Stimulated activated CD4-positive, alpha-beta T cell treated with anti-CD3 and anti-CD28 coated beads, Interleukin-12 subunit alpha, Interleukin-12 subunit beta, amount 100 ng/mL, for 4 hours (primary cell): ENCODE measurements at places on chromosomes 6 and 20.

DNA sequence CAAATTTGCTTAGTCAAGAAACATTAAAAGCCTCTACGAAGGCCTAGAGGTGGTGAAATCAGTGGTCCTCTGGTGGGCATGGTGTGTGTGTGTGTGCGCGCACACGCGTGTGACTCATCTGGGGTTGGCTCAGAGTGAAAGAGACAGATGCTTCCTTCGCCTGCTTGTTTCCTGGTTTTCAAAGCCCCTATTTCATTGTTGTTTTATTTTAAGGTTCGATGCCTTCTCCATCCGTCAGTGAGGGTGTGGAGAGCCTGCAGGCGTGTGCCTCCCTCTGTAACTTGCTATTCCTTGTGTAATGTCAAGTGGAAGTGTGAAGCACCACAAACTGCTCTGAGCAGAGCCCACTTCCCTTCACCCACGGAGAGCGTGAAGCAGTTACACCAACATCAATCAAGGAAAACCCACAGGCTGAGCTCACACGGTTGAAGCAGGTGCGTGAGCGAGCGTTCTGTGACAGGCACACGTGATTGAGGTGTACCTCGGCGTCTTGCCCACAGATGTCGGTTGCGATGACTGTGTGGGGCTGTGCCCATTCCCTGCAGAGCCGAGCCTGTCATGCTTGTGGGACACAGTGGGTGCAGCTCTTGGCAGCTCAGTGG lies 233.9 kb downstream of the PRL start:
- DNase-seq = peak; percentile 7

- no peak for DNase-seq
Measured at GRCh38 chr20:54110041-54110440, 39.6 kb upstream of the BCAS1 start.

- DNase-seq = no peak
Measured at GRCh38 chr20:8867038-8867740, 201.7 kb upstream of the PLCB4 start.

DNA sequence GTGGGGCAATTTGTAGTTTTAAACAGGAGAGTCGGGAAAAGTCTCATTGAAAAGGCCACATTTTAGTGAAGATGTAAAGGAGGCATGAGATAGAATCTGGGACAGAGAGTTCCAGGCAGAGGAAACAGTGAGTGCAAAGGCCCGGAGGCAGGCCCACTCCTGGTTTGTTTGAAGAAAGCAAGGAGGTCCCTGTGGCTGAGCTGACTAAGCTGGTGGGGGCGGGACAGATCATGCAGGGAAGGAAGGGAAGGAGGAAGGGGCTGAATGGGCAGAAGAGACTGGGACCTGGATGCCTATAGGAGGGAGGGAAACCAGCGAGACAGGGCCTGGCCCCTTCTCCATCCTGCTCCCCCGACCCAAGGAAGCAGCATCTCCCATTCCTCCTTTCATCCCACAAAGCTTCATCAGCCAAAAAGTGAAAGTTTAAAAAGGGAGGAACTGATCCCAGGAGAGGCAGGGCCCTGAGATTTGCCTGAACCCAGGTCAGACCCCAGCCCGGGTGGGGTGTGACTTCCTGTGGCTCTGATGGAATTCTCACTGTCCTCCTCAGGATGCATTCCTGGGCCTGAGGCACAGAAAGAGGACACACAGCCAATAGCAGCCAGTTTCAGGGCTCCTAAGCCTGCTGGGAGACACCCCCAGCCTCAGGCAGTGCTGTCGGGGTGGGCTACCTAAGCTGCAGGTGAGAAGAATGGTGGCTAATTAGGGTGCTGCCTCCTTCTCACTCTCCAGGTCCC lies 54.2 kb upstream of the SIRPA start:
- no peak for DNase-seq

- no peak for DNase-seq
Measured at GRCh38 chr6:72669324-72669723, 47.5 kb downstream of the KCNQ5 start.

DNA sequence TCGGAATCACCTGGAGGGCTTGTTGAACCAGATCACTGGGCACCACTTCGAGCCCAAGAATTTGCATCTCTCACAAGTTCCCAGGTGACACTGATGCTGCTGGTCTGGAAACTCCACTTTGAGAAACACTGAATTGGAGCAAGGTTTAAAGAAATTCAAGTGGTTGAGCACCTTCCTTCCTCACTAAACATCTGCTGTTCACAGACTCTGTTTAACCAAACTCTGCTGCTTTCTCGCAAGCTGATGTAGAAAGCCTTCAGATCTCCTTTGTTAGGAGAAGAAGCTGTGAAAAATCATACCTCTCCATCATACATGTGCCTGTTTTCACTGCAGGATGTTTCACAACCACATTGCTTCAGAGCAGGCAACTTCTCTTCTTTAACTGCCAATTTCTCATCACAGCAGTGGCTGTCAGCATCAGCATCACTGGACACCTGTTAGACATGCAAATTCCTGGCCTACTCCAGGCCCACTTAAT lies 87.5 kb upstream of the TOP1 start:
- DNase-seq = no peak

DNA sequence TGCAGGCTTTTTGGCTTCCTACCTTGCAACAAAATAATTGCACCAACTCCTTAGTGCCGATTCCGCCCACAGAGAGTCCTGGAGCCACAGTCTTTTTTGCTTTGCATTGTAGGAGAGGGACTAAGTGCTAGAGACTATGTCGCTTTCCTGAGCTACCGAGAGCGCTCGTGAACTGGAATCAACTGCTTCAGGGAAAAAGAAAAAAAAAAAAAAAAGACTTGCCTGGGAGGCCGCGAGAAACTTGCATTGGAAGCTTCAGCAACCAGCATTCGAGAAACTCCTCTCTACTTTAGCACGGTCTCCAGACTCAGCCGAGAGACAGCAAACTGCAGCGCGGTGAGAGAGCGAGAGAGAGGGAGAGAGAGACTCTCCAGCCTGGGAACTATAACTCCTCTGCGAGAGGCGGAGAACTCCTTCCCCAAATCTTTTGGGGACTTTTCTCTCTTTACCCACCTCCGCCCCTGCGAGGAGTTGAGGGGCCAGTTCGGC lies 420 bp downstream of the SOX4 start:
- peak; percentile 4 for DNase-seq

DNA sequence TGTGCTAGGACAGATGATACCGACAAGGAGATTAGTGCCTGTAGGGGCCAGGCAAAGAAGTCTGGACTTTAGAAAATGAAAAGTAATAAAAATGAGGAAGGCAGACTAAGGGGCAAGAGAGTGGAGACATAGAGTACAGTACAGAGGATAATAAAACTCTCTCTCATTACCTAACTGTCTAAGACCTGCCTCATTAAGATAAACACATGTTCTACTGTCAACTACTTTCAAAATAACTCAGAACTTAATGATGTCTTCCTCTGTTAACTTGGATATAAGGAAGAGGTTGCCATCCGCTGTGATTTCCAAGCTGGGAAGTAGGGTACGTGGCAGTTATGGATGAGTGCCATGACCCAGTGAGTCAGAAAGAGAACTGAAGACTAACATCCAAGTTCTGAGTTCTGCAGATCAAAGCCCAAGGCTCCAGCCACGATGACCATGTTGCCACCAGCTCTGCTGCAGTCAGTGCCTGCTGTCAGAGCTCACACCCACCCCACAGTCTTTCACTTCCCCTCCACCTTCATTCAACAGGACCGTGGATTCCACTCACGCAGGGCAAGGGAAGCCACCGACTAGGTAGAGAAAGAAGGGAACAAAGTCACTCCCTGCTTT lies 81.8 kb downstream of the KIF16B start:
- DNase-seq = no peak

DNA sequence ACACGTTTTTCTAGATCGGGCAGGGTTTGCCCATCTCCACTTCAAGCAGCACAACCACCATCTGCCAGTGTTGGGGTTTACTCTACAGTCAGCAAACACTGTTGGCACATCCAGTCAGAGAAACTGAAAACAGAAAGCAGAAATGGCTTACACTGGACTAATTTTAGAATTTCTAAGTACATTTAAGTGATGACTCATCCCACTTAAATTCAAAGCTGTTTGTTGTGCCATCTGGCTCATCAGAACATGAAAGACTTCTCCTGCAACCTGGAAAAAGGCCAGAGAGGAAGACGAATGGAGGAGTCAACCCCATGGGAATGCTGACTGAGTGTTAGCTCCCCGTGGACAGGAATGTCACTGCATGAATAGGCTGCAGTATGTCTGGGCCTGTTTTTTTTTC lies 21.8 kb downstream of the FAM209B start:
- no peak for DNase-seq

GRCh38 chr6:74409447-74409846 lies 713.4 kb downstream of the CD109 start:
- no peak for DNase-seq

DNA sequence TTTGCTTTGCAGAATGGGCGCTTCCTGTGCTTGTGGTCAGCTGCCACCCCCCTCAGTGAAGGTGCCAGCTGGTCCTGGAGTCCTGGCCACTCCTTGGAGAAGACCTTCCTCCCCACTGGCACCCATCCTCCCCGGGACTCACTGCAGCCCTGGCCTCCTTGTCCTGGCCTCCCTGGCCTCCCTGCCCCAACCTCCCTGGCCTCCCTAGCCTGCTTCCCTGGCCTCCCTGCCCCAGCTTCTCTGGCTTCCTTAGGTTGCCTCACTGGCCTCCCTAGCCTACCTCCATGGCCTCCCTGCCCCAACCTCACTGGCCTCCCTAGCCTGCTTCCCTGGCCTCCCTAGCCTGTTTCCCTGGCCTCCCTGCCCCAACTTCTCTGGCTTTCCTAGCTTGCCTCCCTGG lies 297.8 kb downstream of the CDH4 start:
- DNase-seq = no peak

DNA sequence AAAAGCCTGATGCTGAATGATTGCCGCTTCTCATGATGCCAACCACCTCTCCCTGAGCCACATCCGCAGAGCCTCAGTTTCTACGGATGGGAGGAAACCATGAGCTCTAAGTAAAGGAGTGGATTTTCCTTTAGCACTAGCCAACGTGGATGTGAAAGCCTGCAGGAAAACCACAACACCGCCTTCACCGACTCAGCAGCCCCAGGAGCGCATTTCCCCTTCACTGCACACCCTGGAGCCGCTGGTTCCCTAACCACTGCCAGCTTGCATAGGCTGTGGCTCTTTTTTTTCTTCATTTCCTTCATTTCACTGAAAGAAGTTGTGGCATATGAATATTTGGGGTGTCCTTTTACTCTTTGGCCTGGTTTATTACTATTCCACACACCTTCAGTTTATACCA lies 50.5 kb upstream of the SSTR4 start:
- no peak for DNase-seq

GRCh38 chr6:365835-366234 lies 25.7 kb upstream of the IRF4 start:
- DNase-seq = no peak

- DNase-seq = peak; percentile 49
Measured at GRCh38 chr6:170295510-170296422, 4.9 kb upstream of the DLL1 start.

- no peak for DNase-seq
Measured at GRCh38 chr6:142534484-142534883, 232.7 kb downstream of the ADGRG6 start.

DNA sequence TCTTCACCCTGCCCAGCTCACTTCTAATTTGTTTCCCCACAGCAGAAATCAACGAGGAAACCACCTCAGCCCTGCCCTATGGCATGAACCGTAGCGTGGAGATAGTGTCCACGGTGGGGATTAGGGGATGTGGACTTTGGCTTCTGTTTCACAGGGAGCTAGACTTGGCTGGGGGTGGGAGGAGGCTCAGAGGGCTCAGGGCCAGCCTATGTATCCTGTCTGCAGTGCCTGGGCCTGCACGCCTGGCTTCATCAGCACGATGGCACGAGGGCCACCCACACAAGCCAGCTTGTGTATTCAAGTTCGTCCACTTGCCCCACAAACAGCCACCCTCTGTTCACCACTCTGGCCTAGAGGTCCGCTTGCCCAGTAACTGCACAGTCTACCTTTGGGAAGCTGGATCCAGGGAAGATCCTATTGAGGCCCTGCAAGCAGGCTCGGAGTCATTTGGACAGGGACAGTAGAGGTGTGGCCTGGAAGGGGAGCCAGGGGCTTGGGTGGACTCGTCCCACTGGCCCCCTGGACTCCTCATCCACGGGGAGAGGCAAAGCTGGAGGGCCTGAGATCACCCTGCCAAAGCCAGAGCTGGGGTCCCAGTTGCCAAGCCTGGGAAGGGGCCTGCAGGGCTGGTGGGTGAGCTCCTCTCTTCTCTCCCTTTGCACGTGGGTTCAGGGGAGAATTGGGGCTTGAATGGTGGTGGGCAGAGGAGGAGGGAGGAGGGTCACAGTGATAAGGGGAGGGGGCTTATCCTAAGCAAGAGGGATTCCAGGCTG lies 38.0 kb upstream of the FAM83D start:
- no peak for DNase-seq

DNA sequence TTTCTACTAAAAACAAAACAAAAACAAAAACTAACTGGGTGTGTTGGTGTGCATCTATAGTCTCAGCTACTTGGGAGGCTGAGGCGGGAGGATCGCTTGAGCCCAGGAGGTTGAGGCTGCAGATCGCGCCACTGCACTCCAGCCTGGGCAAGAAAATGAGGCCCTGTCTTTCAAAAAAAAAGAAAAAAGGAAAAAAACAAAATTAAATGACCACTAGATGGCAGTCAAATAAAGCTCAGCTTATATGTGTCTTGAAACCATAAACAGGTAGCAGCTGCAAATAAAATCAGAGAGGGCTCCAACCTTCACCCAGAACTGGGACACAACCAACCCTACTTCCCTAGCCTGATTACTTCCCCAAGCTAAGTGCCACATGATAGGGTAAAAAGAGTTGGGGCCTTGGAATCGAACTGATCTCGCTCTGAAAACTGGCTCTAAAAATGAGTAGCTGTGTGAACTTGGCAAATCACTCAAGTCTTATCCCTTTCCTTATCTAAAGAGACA lies 67.1 kb upstream of the ADGRF4 start:
- no peak for DNase-seq

GRCh38 chr6:91761621-91762020 lies 1174.7 kb upstream of the MAP3K7 start:
- DNase-seq = no peak

DNA sequence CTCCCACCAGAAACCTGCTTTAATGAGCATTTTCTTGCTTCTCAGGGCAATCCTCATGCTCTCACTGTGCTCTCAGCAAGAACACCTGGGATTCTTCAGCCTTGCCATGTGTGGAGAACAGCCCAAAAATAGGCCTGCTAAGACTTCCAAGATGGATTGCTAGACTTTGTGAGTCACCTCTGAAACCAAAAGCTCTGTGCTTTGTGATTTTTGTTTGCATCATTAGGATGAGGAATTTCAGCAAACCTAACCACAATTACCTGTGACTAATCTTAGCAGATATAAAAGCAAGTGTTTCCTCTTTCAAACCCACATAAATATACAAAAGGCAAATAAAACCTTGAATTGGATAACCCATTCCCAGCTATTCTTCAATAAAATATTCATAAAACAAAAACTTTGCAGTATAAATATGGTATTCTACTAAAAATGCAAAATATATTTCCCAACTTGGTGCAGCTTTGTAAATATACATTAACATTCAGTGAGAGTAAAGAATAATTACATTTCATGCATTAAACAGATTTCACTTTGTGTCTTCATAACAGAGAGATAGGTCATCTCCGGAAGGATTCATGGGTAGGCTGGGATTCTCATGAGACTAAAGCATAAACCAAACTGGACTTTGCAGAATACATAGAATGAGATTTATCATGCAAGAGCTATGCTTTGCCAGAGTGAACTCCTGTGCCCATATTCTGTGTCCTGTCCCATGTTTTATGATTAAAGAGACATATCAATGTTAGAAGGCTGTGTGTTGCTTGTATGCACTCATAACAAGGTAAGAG lies 33.5 kb downstream of the TPBG start:
- no peak for DNase-seq
